ENCODE measurements at places on chromosomes 6 and 20.

DNA sequence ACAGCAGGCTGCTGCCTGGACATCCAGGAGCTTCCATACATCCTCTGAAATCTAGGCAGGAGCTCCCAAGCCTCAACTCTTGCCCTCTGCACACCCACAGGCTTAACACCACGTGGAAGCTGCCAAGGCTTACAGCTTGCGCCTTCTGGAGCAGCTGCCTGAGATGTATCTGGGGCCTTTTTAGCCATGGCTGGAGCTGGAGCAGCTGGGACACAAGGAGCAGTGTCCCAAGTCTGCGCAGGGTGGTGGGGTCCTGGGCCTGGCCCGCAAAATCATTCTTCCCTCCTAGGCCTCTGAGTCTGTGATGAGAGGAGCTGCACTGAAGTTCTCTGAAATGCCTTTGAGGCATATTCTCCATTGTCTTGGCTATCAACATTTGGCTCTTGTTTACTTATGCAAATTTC, 255.0 kb downstream of the DLL1 start:
- DNase-seq: peak; percentile 47

DNA sequence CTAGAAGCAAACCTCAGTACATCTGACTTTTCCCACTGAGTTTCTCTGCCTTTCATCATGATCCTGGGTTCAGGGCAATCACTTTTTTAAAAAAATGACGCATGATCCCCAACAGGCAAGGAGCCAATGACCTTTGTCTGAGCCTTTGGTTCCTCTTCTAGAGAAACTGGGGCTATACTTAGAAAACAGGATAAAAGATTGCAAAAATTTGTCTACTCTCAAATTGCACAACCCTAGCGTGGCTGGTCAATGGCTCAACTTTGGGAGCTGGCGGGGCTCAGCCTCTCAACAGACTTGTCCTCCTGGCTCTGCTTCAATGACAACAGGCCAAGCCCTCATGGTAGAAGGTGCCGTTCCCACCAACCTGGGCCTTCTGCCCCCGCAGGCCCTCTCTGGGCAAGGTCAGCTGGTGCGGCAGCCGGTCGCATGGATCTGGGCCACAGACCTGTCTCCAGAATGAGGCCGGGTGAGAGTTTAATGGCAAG, 48.7 kb downstream of the PDYN start:
- no peak for DNase-seq

- no peak for DNase-seq
Observed at GRCh38 chr6:168711049-168711640, 270.2 kb downstream of the SMOC2 start.

GRCh38 chr6:684831-685636, 7.9 kb downstream of the EXOC2 start:
- DNase-seq: no peak

DNA sequence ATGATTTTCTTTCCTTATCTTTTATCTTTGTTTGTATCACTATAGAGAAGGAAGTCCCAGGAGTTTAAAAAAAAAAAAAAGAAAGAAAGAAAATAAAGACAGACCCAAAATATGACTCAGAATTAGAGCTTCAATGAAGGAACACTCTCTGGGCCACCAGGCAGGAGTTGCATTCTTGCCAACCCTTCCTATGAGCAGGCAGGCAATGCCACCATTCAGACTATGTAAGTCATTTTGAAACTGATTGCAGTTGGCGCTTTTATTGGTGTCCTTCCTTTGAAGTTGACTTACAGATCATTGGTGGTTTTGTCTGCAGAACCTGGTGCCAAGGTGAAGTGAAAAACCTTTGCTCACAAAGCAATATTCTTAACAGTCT, 50.3 kb downstream of the MYB start:
- DNase-seq: no peak
